Right ventricle myocardium superior (tissue), 1 donor: ENCODE measurements at places on chromosomes 2 and 18.

DNA sequence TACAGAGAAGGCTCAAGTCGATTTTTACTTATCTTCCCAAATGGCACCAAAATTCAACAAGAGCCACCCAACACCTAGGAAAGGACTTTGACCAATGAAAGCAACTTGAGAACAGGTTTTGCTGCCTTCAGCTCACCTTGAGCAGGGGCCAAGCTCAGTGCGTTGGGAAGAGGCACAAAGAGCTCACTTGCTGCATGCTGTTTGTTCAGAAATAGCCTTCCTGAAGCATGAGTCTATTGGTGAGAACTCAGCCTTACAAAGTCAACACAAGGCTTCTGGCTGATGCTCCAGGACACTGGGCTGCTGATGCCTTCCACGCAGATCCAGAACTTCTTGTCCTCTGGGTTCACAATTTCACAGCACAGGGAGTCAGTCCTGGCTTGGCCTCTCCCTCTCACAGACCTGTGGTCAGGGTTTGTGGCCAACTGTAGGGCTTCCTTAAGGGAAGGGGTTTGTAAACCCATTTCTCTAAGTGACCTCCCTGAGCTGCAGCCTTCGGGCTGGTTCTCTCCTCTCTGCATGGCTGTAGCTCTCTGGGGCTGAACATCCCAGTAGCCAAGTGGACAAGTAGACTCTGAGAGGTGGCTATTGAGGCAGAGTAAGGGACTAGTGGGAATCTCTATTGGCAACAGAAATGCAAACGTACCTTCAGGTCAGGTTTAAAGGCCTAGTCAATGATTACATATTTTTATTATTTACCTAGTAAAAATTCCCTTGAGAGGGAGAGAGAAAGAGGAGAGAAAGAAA is 124.7 kb upstream of the GATA6 start:
- no peak for DNase-seq

GRCh38 chr18:28715206-28715605 is 538.3 kb upstream of the CDH2 start:
- no peak for DNase-seq

DNA sequence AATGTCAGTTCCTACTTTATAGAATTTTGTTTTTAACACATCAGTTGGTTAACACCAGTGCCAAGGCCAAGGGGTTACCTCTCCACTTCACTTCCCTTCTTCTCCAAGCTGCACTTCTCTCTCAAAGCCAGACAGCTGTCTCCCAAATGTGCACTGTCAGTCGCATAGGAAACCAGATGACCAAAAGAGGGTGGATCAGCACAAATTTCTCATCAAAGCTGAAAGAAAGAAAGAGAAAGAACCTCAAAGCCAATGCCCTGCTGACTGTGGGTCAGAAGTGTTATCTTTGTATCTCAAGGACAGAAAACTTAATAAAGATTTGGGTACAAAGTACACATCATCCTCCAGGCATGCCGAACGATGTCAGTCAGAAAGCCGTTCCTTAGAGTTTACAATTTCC is 32.2 kb downstream of the SPATS2L start:
- no peak for DNase-seq

- no peak for DNase-seq
These were observed 84.0 kb downstream of the DPP4 start for GRCh38 chr2:161990036-161990435.

GRCh38 chr18:58405107-58405898 is 223.6 kb downstream of the ALPK2 start:
- DNase-seq: no peak

- no peak for DNase-seq
These were observed 12.7 kb downstream of the ABCB11 start for GRCh38 chr2:169018390-169018789.

GRCh38 chr2:101752716-101753616 is 55.5 kb downstream of the MAP4K4 start:
- DNase-seq: no peak

- DNase-seq: no peak
These were observed 108.6 kb upstream of the CWC22 start for GRCh38 chr2:180115675-180116074.

DNA sequence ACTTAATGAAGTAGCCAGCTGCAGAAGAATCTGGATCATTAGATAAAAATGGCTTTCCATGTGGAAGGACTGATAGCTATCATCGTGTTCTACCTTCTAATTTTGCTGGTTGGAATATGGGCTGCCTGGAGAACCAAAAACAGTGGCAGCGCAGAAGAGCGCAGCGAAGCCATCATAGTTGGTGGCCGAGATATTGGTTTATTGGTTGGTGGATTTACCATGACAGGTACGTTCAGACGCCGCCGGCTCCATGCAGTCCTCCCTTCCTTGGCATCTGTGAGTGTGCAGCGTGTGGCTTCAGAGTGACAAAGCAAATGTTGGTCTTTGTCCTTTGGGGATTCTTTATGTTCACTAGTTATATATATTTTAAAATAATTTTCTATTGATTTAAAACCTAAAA is 1.8 kb downstream of the SLC5A7 start:
- no peak for DNase-seq

DNA sequence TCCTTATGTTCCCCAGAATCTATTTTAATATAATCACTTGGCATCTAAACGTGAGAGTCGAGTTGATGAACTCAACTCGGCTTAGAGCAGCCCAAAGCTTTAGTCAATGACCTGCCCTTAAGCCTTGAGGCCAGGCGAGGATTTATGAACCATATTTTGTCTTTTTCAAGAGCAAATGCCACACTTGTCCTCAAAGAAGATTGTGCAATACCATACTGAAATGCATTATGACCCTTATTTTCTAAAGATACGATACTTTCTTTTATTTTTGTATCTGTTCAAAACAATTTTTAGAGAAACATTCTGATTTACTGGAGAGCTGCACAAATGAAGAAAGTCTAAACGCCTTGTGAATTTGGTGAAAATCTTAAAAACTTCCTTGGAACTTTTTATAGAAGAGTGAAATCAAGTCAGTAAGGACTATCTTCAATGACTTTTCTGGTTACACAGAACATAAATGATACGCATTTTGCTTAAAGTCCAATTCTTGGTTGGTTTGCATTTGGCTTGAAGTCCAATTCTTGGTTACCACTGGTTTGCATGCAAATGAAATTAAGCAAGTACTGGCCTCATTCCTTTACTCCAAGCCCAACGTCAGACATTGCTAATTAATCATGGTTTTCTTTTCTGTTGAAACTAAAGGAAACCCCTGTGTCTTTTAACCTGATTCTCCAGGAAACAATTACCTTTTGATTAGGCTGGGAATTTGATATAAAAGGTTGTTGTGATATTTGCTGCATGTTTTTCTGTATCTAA is 105.8 kb upstream of the CAVIN2 start:
- no peak for DNase-seq

DNA sequence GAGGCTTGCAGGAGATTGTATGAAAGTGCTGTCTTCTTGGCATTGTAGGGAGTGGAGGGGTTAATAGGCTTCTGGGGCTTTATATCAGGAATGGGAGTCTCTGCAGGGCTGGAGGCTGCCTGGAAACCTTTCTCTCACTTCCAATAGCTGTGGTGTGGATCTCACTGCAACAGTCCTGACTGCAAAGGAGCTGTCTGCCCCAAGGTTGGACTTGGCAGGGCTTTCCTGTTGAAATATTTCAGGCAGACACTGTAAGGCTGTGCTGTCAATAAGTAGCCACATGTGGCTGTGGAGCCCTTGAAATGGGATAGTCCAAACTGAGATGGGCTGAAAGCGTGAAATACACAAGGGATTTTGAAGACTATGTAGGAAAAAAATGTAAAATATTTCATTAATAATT is 399.1 kb upstream of the SPRED2 start:
- peak; percentile 43 for DNase-seq

DNA sequence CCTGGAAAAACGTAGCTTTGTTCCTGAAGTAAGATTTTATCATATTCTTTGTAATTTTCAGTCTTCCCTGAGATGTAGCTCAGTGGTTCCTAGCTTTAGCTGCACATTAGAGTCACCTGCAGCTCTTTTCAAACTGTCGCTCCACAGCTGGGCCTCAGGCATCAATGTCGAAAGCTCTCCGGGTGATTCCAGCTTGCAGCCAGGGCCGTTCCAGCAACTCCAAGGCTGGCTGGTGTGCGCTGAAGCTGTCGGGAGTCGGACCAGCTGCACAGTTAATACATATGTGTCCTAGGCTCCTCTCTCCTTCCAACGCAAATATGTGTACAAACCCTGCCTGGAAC is 609 bp upstream of the ZNF2 start:
- DNase-seq: no peak

DNA sequence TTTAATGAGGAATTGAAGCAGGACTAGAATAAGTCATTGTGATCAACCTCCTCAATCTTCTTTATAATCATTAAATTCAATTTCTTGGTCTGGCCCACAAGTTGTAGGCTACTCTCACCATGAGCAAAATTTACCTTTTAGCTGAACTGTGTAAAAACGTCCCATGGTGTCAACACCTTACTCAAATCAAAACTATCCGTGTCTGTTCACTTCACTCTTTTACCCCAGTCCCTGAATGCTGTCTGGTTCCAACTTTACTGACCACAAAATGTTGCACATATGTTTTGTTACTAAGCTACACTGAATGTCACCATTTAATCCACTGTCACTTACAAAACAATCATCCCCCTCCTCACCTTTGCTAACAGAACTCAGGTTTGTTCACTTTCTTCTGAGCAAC is 951.6 kb upstream of the SLC39A10 start:
- DNase-seq: no peak

- no peak for DNase-seq
These were observed 14.7 kb upstream of the OTOS start for GRCh38 chr2:240155048-240155744.

DNA sequence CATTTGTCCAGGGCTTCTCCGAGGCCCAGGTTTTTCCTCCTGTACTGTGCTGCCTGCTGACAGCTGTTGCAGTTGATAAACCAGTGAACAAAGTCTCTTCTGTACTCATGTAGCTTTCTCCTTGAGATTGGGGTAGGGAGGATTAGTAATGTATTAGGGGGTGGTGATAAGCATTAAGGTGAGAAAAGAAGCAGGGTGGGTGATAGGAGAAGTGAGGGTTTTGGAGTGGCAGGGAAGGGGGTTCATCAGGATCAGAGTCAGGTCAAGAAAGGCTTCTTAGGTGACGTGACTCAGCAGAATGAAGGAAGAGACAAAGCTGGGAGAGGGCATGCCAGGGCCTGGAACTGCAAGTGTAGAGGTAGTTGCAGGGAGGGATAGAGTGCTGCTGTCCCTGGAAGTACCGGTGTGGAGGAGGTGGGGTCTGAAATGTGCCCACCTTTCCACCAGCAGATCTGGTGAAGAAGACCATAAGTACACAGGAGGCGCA is 48.7 kb downstream of the PKP4 start:
- no peak for DNase-seq
